Eye (tissue), 1 donor: ENCODE measurements at places on chromosomes 5 and 9.

- DNase-seq = no peak
Observed at GRCh38 chr5:99949361-99949760, 585.8 kb upstream of the FAM174A start.

DNA sequence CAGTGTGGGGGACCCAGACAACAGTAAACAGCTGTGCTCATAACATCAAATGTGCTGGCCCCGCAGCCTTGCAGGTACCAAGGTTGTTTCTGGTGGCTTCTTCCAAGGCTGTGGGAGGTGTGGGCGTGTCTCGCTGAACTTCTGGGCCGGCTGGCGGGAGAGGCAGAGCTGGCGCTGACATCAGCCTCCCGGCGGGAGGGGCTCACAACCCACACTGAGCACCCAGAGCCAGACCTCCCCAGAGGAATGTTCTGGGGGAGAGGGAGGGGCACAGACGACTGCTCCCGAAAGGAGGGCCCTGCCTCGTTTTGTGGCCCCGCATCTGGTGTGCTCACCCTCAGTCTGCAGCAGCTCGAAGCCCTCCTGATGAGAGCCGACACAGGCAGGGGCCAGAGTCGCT is 6.9 kb upstream of the SLC12A7 start:
- DNase-seq = peak; percentile 64

GRCh38 chr9:129910628-129911567 is 75.6 kb downstream of the USP20 start:
- no peak for DNase-seq

- no peak for DNase-seq
Observed at GRCh38 chr9:83655433-83655832, 32.5 kb downstream of the IDNK start.

GRCh38 chr5:170306381-170306831 is 8.8 kb upstream of the LCP2 start:
- peak; percentile 33 for DNase-seq

GRCh38 chr9:127912882-127913281 is 4.0 kb downstream of the ST6GALNAC4 start:
- DNase-seq = no peak

DNA sequence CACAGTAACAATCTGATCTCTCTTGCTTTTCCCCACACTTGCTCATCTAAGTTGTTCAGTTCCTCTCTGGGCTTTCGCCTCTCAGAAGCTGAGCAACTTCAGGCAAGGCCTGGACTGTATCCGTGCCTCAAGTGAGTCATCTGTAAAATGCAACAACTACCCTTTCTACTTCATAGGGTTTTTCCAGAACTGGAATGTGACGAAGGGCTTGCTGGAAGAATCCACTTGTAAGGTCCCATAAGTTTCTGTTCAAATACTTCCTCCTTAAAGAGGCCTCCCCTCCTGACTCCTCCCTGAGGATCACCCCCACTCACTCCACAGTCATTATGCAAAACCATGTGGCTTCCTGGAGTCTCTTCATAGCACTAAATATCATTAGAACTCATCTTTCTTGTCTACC is 17.5 kb upstream of the INSYN2B start:
- no peak for DNase-seq

GRCh38 chr5:35832762-35833161 is 23.9 kb upstream of the IL7R start:
- DNase-seq = no peak

DNA sequence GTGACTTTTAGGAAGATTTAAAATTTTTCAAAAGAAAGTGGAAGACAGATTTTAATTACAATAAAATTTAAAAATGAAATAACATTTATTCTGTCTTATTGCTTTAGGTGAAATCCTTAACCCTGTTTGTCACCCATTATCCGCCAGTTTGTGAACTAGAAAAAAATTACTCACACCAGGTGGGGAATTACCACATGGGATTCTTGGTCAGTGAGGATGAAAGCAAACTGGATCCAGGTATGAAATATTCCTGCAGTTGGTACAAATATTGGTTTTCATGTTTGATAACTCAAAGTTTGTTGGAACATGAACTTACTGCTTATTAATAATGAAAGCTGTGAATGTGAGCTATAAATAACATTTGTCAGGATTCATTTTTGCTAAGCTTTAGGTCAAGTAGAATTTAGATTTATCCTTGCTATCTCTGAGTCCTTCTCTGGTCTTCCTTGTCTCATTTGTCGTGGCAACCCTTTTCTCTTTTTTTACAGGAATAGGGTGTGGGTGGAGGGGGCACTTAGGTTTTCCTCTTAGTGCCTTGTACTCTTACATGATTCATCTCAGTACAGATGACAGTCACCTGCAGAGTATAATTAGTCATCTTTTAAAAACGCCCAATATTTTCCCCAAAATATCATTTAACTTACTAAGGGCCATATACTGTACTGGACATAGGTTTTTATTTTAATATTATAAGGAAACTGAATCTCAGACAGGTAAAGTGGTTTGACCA is 95.3 kb upstream of the RASGRF2 start:
- DNase-seq = no peak

DNA sequence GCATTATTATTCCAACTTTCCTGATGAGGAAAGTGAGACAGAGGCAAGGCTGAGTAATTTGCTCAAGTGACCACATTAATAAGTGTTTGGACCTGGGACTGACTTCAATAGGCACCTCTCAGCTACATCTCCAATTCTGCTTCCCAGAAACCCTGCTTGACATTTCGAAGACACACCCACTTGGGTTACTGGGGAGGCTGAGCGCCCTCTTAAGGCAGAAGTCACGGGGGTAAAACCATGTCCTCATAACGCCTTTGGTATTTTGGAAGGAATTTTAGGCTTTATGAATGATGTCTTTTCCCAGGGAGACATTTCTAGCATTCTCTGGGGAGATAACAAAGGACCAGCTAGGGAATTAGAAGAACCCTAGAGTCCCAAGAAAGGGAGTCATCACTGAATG is 53.3 kb downstream of the TRPC7 start:
- DNase-seq = no peak

DNA sequence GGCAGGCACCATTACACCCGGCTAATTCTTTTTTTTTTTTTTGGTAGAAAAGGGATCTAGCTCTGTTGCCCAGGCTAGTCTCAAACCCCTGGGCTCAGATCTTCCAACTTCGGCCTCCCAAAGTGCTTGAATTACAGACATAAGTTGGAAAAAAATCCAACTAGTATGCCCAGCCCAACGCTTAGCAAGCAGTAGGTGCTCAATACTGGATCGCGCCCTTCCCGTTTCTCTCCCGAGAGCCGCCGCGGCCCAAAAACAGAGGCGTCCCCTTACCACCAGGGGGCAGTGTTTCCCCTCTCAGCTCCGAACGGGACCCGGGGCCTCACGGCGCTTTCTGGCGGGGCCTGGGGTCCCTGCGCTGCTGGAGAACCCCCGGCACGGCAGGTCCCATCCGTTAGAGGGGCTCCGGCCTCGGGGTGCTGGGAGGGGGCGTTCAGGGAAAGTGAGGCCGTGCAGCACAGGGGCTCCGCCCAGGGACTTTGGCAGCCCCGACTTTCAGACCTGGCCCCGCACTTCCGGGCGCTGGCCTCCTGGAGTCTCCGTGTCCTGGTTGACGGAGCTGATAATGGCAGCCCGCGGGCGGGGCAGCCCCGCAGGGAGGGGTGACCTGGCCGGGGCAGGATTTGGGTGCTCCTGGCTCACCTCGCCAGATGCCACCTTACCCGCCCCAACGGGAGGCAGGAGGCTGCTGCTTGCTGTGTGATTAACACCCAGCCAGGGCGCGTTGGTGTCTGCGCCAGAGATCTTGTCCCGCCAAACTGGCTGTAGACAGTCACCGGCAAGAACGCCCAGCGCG is 15.2 kb downstream of the PTGES start:
- DNase-seq = peak; percentile 97

GRCh38 chr5:78974011-78974410 is 11.1 kb downstream of the ARSB start:
- no peak for DNase-seq

GRCh38 chr9:90921969-90922368 is 120.3 kb downstream of the SYK start:
- DNase-seq = no peak

DNA sequence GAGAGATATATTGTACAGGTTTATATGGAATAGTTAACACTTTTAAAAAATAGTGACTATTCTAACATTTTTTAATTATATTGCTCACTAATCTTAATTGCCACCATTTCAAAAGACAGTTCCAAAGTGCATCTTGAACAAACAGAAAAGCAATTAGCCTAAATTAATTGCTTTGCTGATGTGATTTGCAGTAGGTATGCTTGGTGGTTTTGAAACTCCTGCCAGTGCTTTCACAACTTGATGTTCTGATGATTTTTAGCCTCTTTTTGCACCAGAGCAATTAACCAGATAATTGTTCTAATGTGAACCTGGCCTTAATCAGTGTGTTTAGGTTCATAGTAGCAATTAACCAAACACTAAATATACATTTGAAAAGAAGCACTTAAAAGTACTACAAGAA is 207.6 kb downstream of the FBXL17 start:
- DNase-seq = no peak

- peak; percentile 73 for DNase-seq
Observed at GRCh38 chr5:92927291-92927778, 653.7 kb downstream of the NR2F1-AS1 start.
